ENCODE measurements at places on chromosomes 4 and X.

- no peak for DNase-seq
Measured at GRCh38 chr4:72743078-72743477, 174.1 kb upstream of the ADAMTS3 start.

DNA sequence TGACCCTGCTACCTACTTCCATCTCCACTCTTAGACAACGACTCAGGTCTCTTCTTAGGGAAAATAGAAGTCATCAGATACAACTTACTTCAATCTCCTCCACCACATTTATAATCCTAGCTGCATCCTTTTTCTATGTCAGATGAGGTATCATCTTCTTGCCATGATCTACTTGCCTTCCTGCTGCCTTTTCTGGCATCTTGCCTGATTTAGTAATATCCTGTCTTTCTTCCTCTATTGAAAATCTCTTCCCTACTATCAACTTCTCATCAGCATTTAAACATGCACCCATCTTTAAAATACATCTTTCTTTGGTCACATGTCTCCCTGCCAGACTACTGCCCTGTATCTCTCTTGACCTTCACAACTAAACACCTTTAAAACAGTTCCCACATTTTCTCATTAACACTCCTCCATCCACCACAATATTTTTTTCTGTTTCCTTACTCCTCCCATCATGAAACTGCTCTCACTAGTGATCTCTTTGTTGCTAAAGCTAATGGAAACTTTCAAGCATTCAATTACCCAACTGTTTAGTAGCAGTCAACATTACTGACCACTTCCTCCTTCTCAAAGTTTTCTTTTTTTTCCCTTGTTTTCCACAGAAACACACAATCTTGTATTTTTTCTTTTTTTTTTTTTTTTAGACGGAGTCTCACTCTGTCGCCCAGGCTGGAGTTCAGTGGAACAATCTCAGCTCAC, 100.8 kb upstream of the CXorf66 start:
- DNase-seq: peak; percentile 55

DNA sequence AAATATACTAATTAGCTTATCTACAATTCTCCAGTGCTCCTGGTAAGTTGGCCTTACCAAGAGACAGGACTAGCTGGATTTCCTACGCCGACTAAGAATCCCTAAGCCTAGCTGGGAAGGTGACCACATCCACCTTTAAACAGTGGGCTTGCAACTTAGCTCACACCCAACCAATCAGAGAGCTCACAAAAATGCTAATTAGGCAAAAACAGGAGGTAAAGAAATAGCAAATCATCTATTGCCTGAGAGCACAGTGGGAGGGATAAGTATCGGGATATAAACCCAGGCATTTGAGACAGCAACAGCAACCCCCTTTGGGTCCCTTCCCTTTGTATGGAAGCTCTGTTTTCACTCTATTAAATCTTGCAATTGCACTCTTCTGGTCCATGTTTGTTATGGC, 1025.0 kb downstream of the RAB28 start:
- no peak for DNase-seq

DNA sequence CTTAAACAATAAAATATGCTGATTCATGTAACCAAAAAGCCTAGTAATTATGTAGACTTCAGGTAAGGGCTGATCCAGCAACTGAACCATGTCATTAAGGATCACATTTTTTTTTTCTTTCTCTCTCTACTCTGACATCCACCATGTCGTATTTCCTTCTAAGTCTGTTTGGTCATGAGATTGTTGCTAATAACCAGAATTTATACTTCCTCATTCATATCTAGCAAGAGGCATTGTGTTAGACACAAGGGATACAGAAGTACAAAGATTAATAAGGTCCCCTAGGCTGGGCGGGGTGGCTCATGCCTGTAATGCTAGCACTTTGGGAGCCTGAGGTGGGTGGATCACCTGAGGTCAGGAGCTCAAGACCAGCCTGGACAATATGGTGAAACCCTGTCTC, 24.1 kb downstream of the PHEX start:
- DNase-seq: peak; percentile 63

DNA sequence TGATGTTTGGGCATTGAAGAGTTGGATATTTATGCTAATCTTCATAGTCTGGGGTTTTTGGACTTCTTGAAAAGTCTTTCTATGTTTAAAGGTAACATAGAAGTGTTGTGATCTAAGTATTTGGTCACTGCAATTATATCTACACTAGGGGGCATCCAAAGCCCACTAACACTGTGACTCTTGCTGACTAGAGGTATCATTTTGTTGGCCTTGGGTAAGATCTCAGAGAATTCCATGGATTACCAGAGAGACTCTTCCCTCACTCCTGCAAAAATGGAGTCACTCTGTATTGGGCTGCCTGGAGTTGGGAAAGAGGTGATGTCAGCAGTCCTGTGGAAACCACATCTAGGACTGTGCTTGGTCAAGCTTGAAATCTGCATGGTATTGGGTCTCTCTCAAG, 1077.6 kb downstream of the FAM133A start:
- DNase-seq: no peak

- DNase-seq: no peak
Measured at GRCh38 chr4:147409350-147409749, 71.5 kb upstream of the EDNRA start.

GRCh38 chr4:84894621-84895020, 71.9 kb downstream of the WDFY3 start:
- DNase-seq: no peak

DNA sequence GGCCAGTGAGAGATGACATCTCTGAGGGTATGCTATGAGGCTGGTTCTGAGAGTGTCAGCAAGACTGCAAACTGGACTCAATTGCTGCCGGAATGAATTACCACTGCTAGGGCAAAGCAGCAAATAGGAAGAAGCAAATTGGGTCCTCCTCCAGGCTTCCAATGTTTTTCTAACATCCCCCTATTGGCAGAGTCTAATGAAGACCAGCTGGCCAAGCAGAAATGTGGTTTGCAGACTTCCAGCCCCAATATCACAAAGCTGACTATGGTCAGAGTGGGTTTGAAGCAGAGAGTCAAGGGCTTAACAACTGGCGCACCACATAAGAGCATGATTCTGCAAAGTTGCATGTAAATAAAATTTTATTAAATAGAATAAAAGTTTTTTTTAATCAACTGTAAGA, 225.4 kb upstream of the GLRA2 start:
- no peak for DNase-seq

- DNase-seq: peak; percentile 81
Measured at GRCh38 chrX:47482512-47483305, at the start of gene ZNF41. ZNF41 (minus strand) TSS chrX:47483222; CDS start chrX:47467481, 15,741 bp downstream.

DNA sequence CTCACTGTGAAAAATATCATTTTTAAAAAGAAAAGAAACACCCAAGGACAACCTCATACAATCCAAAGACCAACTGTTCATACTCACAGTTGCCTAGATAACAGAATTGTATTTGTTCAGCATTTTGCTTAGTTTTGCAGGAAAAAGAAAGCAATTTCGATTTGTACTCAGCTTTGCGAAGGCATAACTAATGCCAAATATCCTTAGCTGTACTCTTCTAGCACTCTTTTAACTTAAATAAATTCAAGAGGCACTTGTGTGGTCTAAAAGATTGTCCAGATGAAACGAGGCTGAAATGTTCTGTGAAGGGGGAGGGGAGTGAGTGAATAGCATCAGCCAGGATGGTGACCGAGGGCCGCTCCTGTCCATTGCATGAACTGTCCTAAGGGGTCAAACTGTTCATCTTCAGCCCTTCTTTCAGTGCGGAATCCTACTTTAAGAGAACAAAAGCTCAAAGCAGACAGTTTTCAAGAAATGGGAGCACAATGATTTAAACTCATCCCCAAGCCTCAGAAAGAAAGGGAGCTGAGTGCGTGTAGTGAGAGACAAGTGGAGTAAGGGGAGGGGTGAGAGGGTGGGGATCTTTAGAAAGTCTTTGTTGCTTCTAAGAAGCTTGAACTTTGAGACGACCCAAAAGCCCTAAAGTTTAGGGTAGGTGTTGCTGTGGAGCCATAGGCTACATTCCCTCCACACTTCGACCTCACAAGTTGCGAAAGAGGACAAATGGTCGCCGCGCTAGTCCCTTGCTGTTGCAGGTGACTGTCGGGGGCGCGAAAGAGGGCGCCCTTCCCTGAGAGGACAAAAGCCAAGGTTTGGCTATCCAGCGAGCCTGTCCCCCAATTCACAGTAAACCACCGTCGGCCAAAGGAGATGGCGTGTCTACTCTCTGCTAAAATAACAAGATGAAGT, 4.0 kb upstream of the NEUROG2 start:
- no peak for DNase-seq

DNA sequence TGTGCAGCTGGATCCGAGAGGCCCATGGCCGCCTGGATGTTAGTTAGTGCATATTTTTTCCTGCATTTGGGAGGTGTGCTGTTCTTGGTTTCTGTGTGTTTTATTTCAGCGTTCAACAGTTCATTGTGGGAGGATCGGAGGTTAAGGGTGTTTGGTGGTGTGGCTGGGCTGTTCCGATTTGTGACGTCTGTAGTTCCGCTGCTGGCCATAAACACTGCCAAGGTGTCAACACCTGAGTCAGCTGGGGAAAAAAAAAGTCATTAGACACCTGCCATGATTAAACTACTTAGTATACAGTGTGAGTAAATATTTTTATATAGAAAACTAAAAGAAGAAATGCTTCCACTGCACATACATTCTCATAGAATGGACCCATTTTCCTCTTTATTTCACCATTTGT, 200.2 kb downstream of the APBB2 start:
- DNase-seq: no peak

- no peak for DNase-seq
Measured at GRCh38 chrX:121455890-121456289, 408.5 kb downstream of the GLUD2 start.

- no peak for DNase-seq
Measured at GRCh38 chrX:19874391-19875049, 12.9 kb downstream of the SH3KBP1 start.

GRCh38 chrX:135191838-135192237, 20.6 kb upstream of the CT55 start:
- no peak for DNase-seq

DNA sequence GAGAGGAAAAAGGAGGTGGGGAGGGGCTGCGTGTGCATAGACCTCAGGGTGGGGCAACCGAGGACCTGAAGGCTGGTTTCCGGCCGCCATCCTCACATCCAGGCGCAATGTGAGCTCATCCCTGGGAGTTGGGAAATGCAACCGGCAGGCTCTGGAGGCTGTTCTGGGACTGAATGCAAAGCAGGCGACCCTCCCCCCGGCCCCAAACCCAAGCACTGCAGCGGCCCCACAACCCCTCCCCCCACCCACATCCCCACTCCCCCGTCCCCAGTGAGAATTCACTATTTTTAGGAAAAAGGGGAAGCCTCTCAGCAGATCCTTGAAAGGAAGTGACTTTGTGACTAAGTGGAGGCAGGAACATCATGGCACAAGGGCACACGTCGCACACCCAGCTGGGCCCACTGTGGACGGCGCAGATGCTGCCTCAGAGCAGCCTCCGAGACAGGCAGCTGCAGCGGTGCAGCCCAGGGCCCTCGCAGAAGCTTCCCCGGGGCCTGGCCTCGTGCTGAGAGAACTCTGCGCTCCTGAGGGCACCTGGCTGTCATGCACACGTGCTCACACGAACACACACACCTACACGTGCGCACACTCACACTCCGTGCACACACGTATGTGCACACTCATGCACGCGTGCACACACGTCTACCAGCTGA, 1.3 kb upstream of the PDE6B start:
- DNase-seq: peak; percentile 67

- DNase-seq: no peak
Measured at GRCh38 chr4:141041021-141041476, 92.2 kb downstream of the RNF150 start.

DNA sequence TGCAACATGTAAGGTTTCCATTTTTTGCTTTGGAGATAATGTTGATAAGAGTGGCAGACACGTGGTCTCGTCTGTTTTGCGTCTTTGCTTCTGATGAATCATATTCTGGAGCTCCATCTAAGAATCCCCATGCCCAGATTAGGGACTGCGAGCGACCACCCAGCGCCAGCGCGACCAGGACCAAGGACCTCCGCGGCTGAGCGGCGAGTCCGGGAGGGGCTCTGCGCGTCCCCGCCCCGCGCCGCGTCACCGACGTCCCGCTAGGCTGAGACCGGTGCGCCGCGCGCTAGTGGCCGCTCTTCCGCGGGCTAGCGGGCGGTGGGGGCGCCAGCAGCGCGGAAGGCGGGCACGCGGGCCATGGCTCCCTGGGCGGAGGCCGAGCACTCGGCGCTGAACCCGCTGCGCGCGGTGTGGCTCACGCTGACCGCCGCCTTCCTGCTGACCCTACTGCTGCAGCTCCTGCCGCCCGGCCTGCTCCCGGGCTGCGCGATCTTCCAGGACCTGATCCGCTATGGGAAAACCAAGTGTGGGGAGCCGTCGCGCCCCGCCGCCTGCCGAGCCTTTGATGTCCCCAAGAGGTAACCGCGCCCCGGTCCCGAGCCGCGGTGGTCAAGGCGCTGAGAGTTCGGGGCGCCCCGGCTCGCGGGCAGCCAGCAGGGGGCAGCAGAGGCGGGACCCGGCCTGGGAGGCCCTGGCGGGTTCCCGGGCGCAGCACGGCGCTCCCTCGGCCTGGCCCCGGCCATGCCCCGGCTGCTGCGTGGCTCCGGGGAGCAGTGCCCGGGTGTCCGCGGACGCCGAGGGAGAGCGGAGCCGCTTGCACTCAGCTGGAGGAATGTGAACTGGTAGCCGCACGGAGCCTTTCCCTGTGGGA, at the start of gene SRD5A3:
Gene SRD5A3 (plus strand): TSS at position 263 of the 871 bp plus-strand sequence. CDS start 95 bp downstream, at position 358.
- peak; percentile 85 for DNase-seq

GRCh38 chrX:41518127-41518840, 71.1 kb downstream of the NYX start:
- DNase-seq: no peak

Measured in inflammatory macrophage (primary cell).